ENCODE measurements at places on chromosomes 16 and 17. TPM values are rescaled to one million over a fixed set of nuclear protein-coding genes. Genes with fewer than 3 reads are reported as not detected.
A peak's percentile ranks its signal among the peaks of the same experiment; 100 is the strongest.

DNA sequence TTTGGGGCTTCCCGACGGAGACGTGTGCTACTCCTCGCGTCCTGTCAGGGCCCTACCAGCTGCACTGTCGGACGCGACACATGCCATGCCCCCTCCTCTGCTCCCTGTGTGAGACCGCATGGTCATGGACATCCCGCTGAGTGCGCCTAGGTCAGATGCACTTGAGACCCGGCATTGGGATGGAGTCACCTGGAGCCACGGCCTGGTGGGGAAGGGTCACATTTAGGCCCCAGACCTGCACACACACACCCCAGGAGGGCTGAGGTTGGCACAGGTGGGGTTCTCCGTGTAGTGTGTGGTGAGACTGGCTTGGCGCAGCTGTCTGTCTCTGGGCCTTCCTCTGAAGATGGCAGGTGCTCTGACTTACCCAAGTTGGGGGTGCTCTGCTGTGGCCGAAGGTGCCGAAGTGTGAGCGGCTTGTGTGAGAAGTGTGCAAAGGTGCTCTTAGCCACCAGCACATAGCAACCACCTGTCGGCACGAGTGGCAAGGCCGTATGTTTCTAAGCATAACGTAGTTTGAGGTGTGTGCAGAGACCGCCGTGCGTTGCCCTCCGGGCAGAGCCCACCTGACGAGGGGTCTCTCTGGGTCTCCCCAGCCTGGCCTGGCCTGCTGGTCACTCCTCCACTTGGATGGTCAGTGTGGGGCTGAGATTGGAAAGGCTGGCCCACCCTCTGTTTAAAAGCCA is 108.6 kb downstream of the BANP start:
- no peaks in the 10 kb centered on the region for H3K36me3 ChIP-seq
- H3K4me3 ChIP-seq: no peak overlapping the region
- no peak for DNase-seq
- H3K4me1 ChIP-seq: no peaks in the 10 kb centered on the region
- no peak overlapping the region for H3K27ac ChIP-seq

GRCh38 chr16:68356249-68356918 is 45.6 kb downstream of the PRMT7 start:
- H3K36me3 ChIP-seq: no peaks in the 10 kb centered on the region
- H3K27me3 ChIP-seq: no peaks in the 10 kb centered on the region
- peaks cover 4% of the 10 kb centered on the region for H3K4me1 ChIP-seq
- no peak overlapping the region for H3K4me3 ChIP-seq

DNA sequence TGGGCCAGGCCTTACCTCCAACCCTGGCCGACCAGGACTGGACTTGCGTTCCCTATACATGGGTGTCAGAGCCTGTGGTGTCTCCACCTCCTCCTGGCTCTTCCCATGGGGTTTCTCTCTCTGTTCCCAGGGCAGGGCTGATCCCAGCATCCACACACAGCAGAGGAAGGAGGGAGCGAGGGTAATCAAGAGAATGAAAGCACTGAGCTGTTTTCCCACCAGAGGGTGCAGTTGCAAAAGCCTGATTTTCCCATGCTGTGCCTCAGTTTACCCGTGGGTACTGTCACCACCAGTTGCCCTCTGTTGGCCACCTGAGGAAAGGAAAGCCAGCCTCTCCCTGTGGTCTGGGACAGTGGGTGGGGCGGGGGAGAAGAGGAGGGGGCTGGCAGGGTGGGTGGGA is 249.7 kb upstream of the GSE1 start:
- peaks cover 49% of the 10 kb centered on the region for H3K4me1 ChIP-seq
- H3K27ac ChIP-seq: no peak overlapping the region
- no peaks in the 10 kb centered on the region for H3K36me3 ChIP-seq
- DNase-seq: no peak
- no peak overlapping the region for H3K4me3 ChIP-seq
- H3K27me3 ChIP-seq: no peaks in the 10 kb centered on the region

- H3K27me3 ChIP-seq: peaks cover 28% of the 10 kb centered on the region
- H3K4me3 ChIP-seq: peak within 1 kb of the TSS; percentile 65
- no peaks in the 10 kb centered on the region for H3K36me3 ChIP-seq
- H3K27ac ChIP-seq: peak within 1 kb of the TSS; percentile 94
These were observed at the start of gene USP43 for GRCh38 chr17:9644910-9645751. TSS of gene USP43 (plus strand) at chr17:9645517. CDS start at chr17:9645633, 116 bp downstream.

DNA sequence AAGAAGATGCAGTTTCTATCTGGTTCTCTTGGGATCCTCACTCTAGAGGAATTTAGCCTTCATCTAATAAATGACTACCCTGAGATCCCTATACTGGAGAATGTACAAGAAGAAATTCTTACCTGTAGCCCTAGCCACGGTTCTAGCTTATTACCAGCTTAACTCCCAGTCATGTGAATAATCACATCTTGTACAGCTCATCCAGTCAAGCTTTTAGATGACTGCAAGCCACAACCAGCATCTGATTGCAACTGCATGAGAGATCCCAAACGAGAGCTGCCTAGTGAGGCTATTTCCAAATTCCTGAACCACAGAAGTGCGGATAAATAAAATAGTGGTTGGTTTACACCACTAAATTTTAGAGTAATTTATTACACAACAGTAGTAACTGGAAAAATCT is 196.0 kb upstream of the CPHXL start:
- no peaks in the 10 kb centered on the region for H3K27me3 ChIP-seq
- H3K27ac ChIP-seq: no peak overlapping the region
- no peak for DNase-seq
- H3K36me3 ChIP-seq: no peaks in the 10 kb centered on the region

Gene DPEP1
- 1.3 TPM for total RNA-seq

- H3K4me1 ChIP-seq: peaks cover 59% of the 10 kb centered on the region
- no peaks in the 10 kb centered on the region for H3K36me3 ChIP-seq
- no peak overlapping the region for H3K4me3 ChIP-seq
- no peaks in the 10 kb centered on the region for H3K27me3 ChIP-seq
These were observed 12.4 kb downstream of the METTL9 start for GRCh38 chr16:21611556-21612384.
